HS-5 (cell line): ENCODE measurements at places on chromosomes 5 and 9.

- DNase-seq, result no peak
Measured at GRCh38 chr9:126472198-126472947, 141.4 kb upstream of the LMX1B start.

- no peak for DNase-seq
Measured at GRCh38 chr5:171415115-171415730, 4.2 kb upstream of the FGF18 start.

DNA sequence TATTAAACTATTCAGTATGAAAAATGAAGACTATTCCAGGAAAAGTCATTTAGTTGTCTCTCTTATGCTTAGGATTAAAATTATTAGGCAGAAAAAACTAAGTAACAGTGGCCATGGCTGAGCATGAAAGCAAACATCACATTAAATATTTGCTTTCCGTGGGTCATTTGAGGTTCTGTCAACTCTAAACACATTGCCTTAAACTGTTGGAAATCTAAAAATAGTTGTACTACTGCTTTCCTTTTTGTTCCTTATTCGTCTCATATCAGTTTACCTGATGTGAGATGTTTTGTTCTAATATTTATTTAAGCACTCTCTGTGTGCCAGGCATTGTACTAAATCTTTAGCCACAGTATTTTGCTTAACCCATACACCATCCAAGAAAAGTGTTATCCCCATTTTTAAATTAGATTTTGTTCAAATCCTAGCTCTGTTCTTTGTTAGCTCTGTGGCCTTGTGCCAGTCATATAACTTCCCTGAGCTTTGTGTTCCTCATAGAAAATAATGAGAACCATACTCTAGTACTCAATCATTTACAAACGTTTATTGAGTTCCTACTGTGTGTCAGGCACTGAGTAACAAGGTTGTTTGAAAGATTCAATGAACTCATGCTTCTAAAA lies 18.7 kb upstream of the ZNF608 start:
- no peak for DNase-seq

GRCh38 chr9:237858-238345 lies 23.2 kb downstream of the DOCK8 start:
- no peak for DNase-seq

GRCh38 chr5:138536665-138537315 lies 6.2 kb downstream of the ETF1 start:
- no peak for DNase-seq

GRCh38 chr5:43043400-43043756 lies 3.3 kb upstream of the ANXA2R start:
- DNase-seq, result no peak

DNA sequence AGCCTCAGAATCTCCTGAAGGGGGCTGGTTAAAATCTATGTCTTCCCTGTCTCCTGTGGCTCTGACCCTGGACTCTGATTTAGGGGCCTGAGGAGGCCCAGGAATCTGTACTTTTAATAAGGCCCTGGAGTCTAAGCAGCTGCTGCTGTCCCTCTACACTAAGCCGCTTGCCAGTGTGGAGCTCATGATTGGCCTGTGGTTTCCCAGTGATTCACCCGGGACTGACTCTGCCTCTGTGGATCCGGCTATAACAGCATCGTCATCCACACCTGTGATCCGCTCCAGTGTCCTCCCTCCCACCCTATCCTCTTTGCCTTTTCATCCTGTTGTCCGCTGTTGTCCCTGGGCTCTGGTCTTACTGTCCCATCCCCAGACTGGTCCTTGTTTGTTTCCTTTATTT lies 3.7 kb downstream of the SLC31A2 start:
- DNase-seq, result no peak

GRCh38 chr9:112006361-112007020 lies 109.9 kb downstream of the UGCG start:
- no peak for DNase-seq

- DNase-seq, result peak; percentile 9
Measured at GRCh38 chr9:69317081-69317480, 7.9 kb upstream of the ENTREP1 start.

- DNase-seq, result no peak
Measured at GRCh38 chr5:159911349-159911748, 4.9 kb upstream of the ADRA1B start.

- no peak for DNase-seq
Measured at GRCh38 chr5:170389550-170389892, 354 bp upstream of the KCNMB1 start.

GRCh38 chr9:138024831-138025291 lies 147.3 kb downstream of the CACNA1B start:
- DNase-seq, result no peak

DNA sequence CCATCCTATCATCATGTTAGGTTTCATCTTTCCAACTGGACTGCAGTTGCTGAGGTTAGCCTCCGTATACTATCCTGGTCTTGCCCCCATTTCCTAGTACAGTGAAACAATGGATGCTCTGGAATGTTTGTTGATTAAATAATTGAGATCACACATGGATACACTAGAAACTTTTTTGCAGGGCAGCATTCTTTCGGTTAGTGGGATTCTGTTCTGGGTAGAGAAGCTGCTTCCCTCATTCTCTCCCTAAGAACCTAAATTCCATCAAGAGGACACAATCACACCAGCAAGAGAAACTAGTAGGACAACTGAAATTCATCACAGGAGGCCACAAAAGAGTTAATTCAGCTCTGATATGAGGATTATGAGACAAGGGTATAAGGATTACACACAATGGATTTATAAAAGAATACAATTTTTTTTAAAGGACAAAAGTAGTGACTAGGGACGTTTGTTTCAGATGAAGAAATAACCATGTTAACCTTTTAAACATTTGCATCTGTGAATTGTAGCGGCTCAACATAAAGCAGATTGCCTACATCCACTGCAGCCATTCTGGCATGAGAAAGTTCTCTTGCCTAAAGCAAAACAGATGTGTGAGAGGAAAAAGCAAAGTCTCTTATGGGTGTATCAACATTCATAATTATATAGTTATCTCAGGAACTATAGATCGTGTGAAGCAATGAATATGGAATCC lies 162.7 kb upstream of the LHFPL2 start:
- DNase-seq, result peak; percentile 15

DNA sequence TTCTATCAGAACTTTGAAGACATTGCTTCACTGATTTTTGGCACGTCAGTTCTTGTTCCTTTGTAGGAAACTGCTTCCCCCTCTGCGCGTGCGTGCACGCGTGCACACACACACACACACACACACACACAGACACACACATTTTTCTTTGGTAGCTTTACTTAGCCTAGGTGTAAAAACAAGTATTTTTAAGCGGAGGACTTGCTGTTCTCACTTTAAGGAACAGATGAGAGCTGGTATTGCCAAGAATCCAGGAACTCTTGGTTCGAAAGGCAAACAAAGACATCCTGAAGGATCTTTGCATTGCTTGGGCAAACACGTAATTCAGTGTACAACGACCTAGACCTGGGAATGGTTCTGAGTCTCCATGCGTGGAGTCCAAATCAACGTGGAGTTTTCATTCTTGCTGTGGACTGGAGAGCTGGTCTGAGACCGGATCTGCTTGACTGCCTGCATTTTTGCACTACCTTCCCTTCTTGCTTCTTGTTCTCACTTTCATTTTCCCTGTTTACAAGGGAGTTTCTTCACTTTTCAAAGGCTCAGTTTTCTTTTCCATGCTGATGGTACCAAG lies 8.2 kb downstream of the TMEM268 start:
- DNase-seq, result no peak

DNA sequence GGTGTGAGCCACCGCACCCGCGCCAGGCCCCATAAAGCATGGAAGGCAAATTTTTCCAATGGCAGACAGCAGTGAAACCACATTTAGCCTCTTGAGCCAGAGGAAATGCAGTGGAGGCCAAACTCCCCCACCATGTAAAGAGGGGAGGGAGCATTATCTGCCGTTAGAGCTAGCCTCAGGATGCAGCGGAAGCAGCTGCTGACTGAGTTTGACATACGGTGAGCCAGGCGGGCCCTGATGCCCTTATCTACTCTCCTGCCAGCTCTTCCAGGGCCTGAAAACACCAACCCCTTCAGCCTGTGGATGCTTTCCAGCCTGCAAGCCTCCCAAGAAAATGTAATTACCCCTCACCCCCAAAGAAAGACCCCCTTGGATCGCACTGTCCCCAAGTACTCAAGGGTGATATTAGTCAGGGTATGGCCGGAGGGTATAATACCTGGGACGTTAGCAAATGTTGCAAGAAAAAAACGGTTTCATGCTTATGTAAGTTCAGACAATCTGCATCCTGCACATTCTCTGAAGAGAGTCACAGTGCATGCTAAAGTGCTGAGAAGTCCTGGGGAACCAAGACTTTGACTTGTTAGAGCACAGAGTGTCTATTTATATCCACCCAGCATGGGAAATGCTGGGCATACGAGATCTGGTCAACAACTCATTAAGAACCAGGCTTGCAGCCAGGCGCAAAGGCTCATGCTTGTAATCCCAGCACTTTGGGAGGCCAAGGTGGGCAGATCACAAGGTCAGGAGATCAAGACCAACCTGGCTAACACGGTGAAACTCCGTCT lies 11.3 kb upstream of the GGTA1 start:
- no peak for DNase-seq

- DNase-seq, result no peak
Measured at GRCh38 chr9:137520614-137521404, 29.4 kb downstream of the PNPLA7 start.

DNA sequence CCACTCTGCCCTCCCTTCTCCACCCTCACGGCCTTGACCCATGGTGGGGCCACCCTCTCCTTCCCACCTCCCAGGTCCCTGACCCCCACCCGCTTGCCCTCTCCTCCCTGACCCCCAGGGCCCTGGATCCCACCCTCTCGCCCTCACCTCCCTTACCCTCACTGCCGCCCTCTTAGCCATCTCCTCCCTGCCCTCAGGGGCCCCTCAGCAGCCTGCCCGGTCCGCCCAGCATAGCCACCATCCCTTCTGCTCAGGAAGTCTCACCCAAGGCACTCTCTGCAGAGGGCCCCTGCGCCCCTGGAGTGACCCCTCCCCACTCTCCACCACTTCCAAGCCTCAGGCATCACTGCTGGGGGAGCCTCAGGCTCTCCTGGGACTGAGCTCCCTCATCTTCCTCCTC lies 66.3 kb downstream of the MRPL36 start:
- no peak for DNase-seq

DNA sequence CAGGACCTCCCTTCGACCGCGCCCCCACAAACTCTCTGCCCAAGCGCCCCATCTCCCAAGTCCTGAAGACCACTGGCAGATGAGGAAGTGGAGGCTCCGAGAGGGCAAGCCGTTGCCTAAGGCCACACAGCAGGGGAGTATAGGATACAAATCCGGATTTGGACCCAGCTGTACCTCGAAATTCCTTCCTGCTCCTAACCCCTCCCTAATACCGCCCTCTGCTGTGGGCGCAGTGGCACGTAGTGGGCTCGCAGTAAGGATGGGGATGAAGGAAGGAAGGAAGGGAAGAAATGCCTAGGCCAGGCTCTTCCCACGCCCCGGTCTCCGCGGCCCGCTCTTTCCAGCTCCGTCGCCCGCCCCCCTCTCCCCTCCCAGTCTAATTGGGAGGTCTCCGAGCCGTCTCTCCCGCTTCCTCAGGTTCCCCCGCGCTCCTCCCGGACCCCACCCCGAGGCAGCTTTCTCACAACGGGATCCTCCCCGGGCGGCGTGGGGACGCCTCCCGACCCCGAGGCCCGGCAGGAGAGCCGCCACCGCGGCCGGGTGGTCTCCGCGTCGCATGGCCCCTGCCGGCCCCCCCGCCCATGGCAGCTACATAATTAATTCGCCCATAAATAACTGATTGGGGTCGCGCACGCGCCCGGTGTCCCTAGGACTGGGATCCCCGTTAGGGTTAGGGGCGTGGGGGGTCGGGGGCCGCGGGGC lies 138.9 kb downstream of the C9orf50 start:
- DNase-seq, result no peak

DNA sequence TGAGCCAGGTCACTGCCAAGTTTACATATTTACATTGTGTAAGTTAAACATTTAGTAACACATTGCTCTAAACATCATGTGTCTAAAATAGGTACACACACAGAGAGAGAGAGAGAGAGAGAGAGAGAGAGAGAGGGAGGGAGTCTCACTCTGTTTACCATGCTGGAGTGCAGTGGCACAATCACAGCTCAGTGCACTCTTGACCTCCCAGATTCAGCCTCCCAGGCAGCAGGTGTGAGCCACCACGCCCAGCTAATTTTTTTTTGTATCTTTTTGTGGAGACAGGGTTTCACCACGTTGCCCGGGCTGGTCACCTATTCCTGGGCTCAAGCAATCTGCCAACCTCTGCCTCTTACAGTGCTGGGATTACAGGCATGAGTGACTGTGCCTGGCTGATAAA lies 1045.3 kb downstream of the TLE1 start:
- no peak for DNase-seq

- DNase-seq, result no peak
Measured at GRCh38 chr5:89034588-89034987, 151.6 kb upstream of the MEF2C start.

DNA sequence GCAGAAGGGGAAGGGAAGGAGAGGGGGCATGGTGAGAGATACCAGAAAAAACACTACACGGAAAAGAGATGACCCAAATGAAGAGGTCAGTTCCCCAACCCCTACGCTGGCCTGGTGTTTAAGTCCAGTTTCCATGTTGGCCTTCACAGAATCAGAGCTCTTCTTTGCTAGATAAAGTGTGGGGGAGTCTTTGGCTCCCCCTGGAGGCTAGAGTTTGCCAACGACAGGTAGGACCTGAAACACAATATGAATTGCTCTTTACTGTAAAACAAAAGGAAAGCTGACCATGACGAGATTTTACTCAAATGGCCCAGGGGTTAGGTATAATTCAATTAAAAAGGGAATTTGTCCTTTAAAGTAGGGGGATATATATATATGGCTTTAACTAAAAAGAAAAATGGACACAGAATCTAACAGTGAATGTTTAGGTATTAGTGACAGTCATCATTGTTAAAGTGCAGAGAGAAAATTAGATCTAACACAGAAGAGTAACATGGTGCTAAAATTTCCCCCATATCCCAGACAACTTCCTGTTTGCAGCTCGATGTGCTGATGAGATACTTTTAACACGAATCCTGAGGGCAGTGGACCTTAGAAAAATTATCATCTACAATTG lies 92.0 kb downstream of the SV2C start:
- peak; percentile 9 for DNase-seq

GRCh38 chr5:143023411-143024096 lies 253.4 kb downstream of the ARHGAP26 start:
- no peak for DNase-seq

GRCh38 chr9:101376111-101376848 lies 8.5 kb downstream of the BAAT start:
- DNase-seq, result peak; percentile 68

DNA sequence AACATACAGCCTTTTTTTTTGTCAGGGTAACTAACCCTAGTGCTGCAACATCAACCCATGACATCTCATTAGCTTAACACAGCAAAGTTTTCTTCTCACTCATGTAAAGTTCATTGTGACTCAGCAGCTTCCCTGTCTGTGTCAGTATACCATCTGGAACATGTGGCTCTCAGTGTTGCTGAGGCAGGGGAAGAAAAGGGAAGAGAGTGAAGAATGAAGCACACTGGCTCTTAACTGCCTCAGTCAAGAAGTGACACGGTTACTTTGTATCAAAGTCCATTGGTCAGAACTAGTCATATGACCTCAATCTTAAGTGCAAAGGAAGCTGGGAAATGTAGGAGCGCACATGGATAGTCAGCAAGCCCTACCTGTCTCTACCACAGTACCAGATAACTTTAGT lies 185.0 kb upstream of the ELL2 start:
- DNase-seq, result peak; percentile 58
